Stimulated activated CD8-positive, alpha-beta memory T cell treated with anti-CD3 and anti-CD28 coated beads, Interleukin-4, amount 100 ng/mL, for 4 hours (primary cell): ENCODE measurements at places on chromosomes 3 and 15.

DNA sequence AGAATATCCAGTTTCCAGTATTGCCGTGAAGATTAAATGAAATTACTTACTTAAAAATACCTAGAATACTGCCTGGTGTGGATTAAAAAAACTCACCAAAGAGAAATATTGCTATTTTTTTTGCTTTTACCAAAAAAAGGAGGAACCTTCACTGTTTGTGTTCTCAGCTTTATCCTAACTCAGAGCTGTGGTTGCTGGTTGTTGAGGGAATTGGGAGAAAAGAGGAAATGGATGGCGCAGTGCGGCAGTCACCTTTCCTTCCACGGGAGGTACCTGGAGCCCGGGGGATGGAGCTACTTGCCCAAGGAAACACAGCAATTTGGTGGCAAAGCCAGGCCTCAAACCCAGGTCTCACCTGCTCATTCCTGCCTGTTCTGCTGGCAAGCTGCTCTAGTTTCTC lies 270.3 kb downstream of the RPLP1 start:
- DNase-seq: no peak

DNA sequence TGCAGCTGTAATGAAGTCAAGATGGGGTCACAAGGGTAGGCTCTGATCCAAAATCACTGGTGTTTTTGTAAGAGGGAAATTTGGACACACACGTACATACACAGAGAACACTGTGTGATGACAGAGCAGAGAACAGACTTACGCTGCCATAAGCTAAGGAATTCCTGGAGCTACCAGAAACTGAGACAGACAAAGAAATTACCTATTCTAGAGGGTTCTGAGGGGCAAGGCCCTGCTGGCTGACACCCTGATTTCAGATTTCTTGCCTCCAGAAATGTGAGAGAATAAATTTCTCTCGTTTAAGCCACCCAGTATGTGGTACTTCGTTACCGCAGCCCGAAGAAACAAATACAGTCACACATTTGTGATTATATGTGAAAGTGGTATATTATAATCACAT lies 24.8 kb downstream of the CBLB start:
- DNase-seq: no peak

- DNase-seq: no peak
These were observed 44.9 kb downstream of the APBA2 start for GRCh38 chr15:28930476-28931291.

GRCh38 chr3:134874737-134875413 lies 79.8 kb downstream of the EPHB1 start:
- DNase-seq: no peak

DNA sequence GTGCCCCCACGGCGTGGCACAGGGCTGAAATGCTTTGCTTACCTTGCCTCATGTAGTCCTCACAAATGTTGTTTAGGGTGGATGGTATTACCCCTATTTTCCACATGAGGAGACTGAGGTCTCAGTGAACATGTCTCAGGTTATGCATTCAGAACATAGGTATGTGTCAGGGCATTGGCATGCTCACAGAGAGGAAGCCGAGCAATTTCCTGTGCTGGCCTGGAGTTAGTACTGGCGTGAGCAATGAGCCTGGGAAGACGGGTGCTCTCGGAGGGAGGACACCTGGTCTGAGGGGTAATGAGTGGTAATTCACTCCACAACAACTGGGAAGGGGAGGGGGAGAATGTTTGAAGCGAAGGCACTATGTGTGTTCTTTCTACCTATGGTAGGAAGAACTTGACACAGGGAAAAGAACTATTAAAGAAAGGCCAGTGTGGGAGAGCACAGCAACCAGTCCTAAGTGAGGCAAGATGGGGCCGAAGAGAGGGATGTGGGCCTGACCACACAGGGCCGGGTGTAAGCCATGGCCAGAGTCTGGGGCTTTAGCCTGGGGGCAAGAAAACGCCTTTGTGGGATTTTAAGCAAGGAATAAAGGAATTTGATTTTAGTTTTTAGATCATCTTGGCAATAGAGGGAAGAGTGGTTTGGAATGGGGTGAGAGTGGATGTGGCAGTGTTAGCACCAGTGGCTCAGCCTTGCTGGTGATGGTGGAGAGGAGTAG lies 4.9 kb upstream of the FAM131A start:
- DNase-seq: no peak

DNA sequence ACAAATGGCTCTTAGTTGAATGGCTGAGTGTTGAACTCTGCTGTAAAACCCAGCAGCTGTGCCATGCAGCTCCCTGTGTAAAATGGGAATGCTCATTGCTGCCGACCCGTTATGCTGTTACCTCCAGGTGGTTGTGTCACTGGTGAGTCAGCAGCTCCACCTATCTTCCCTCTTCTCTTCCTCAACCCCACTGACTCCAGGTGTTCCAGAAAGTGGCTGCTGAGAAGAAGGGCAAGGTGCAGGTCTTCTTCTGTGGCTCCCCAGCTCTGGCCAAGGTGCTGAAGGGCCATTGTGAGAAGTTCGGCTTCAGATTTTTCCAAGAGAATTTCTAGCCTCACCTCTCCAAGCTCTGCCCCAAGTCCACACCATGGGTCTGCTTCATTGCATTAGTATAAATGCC lies 41.9 kb downstream of the NOX5 start:
- DNase-seq: no peak

GRCh38 chr15:66078929-66079275 lies 174.6 kb downstream of the MEGF11 start:
- DNase-seq: no peak

DNA sequence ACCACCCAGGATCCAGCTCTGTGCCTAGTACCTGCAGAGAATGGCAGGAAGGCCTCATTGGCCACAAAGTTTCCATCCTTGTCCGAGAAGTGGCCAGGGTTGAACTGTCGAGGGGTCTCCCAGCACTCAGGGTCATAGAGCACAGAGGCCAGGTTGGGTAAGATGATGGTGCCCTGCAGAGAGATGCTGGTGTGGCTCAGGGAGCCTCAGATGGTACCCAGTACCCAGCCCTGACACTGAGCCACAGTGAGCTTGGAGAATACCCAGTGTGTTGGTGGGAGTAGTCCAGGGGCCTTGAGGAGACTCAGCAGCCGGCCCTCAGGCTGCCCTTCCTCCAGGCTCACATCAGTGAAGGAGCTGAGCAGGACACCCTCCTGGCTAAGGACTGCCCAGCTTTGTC lies 11.5 kb upstream of the PARL start:
- DNase-seq: no peak

- no peak for DNase-seq
These were observed 66.3 kb upstream of the SLC6A6 start for GRCh38 chr3:14335774-14336748.

- DNase-seq: no peak
These were observed 31.9 kb upstream of the THSD4 start for GRCh38 chr15:71083349-71083748.

GRCh38 chr15:100934726-100935125 lies 15.6 kb downstream of the LRRK1 start:
- no peak for DNase-seq
